Osteoblast (primary cell): ENCODE measurements at places on chromosomes 6 and 20. TPM values are rescaled to one million over a fixed set of nuclear protein-coding genes. Genes with fewer than 3 reads are reported as not detected.

The OPRM1 gene
- not detected in 2 replicates for total RNA-seq

The NOX3 gene
- not detected in 2 replicates for total RNA-seq

The KCNK5 gene
- not detected in 2 replicates for total RNA-seq

The RIPOR2 gene
- 1.4 and 2.1 TPM in 2 replicates for total RNA-seq

The EZR gene
- 69.8 and 89.4 TPM in 2 replicates for total RNA-seq

The GATA5 gene
- total RNA-seq, result not detected in 2 replicates

The YWHAB gene
- total RNA-seq, result 121 and 135 TPM in 2 replicates

The MAP7 gene
- total RNA-seq, result 1.4 and 1.8 TPM in 2 replicates

The SLC16A10 gene
- under 0.01 TPM in 1 of 2 replicates, not detected in the other for total RNA-seq

The PTCHD4 gene
- total RNA-seq, result 6.5 and 9.7 TPM in 2 replicates

The RAB44 gene
- total RNA-seq, result under 0.01 and 0.36 TPM in 2 replicates

The GLO1 gene
- total RNA-seq, result 101 and 108 TPM in 2 replicates

The SLPI gene
- 1.4 and 2.1 TPM in 2 replicates for total RNA-seq

The TNXB gene
- total RNA-seq, result 8.3 and 11.9 TPM in 2 replicates

The MYO6 gene
- total RNA-seq, result 15.2 and 16.8 TPM in 2 replicates

The KIF13A gene
- 61.5 and 90.5 TPM in 2 replicates for total RNA-seq

The ENTPD6 gene
- 50.7 and 55.1 TPM in 2 replicates for total RNA-seq

The SNAI1 gene
- 1.8 and 2.1 TPM in 2 replicates for total RNA-seq

The SLC2A4RG gene
- 27.5 and 29.5 TPM in 2 replicates for total RNA-seq

The SAPCD1 gene
- 0.59 and 1.4 TPM in 2 replicates for total RNA-seq

The GHRH gene
- not detected in 2 replicates for total RNA-seq

The CTAGE9 gene
- total RNA-seq, result not detected in 2 replicates

The BPIFB1 gene
- not detected in 2 replicates for total RNA-seq

The CST4 gene
- total RNA-seq, result not detected in 2 replicates

The UTRN gene
- 235 and 242 TPM in 2 replicates for total RNA-seq

The SYNDIG1 gene
- 2.2 and 3.2 TPM in 2 replicates for total RNA-seq

The CFAP61 gene
- not detected in 2 replicates for total RNA-seq

The PTGIS gene
- total RNA-seq, result 33.6 and 89.8 TPM in 2 replicates

The NUP43 gene
- total RNA-seq, result 17.7 and 25.0 TPM in 2 replicates

The TINAG gene
- not detected in 2 replicates for total RNA-seq

The DSP gene
- total RNA-seq, result 84.0 and 119 TPM in 2 replicates

The COL10A1 gene
- 36.2 and 83.7 TPM in 2 replicates for total RNA-seq

The NRSN1 gene
- not detected in 2 replicates for total RNA-seq

The SOBP gene
- 3.6 and 12.1 TPM in 2 replicates for total RNA-seq

The BANF2 gene
- total RNA-seq, result not detected in 2 replicates

The DOK5 gene
- total RNA-seq, result 12.7 and 14.1 TPM in 2 replicates

The SAMD10 gene
- 0.59 and 1.4 TPM in 2 replicates for total RNA-seq

The IMPG1 gene
- total RNA-seq, result not detected in 2 replicates

The PRL gene
- under 0.01 TPM in 1 of 2 replicates, not detected in the other for total RNA-seq

The SPEF1 gene
- total RNA-seq, result under 0.01 TPM in 1 of 2 replicates, not detected in the other

The CLIC5 gene
- total RNA-seq, result not detected in 2 replicates

The TSPO2 gene
- not detected in 2 replicates for total RNA-seq

The MUC22 gene
- not detected in 2 replicates for total RNA-seq

The AVP gene
- not detected in 2 replicates for total RNA-seq

The TSBP1 gene
- total RNA-seq, result not detected in 2 replicates

The OVOL2 gene
- total RNA-seq, result not detected in 2 replicates

The TP53TG5 gene
- total RNA-seq, result not detected in 2 replicates

The FILIP1 gene
- total RNA-seq, result under 0.01 and 0.29 TPM in 2 replicates

The C6orf163 gene
- 2.7 and 3.3 TPM in 2 replicates for total RNA-seq

The NTSR1 gene
- total RNA-seq, result not detected in 2 replicates

The SRSF12 gene
- under 0.01 and 0.29 TPM in 2 replicates for total RNA-seq

The STAU1 gene
- 64.8 and 68.7 TPM in 2 replicates for total RNA-seq

The CD24 gene
- 3.3 and 4.1 TPM in 2 replicates for total RNA-seq
